Foreskin keratinocyte (primary cell): ENCODE measurements at places on chromosomes 16 and 17. TPM values are rescaled to one million over a fixed set of nuclear protein-coding genes. Genes with fewer than 3 reads are reported as not detected.

- no peak for DNase-seq
These were observed 585 bp downstream of the WRAP53 start for GRCh38 chr17:7688808-7689316.

The MKS1 gene
- total RNA-seq, result 13.2 and 14.2 TPM in 2 replicates

DNA sequence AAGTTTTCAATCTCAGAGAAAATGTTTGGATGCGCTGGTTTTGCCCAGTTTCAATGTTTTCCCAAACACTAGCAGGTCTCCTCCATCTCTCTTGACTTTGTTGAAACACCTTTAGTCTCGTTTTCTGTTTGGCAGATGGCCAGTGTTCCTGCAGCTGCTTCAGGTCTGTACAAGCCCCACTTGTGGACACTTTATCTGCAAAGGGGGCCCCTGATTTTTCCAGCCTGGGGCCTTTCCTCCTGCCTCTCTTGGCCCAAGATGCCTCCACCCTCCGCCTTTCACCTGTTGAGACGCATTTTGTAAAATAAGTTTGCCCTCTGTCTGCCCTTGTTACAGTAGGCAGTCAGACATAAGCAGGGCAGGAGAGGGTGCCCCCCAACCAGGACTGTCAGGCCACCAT lies 21.8 kb upstream of the PRM1 start:
- peak; percentile 34 for DNase-seq

DNA sequence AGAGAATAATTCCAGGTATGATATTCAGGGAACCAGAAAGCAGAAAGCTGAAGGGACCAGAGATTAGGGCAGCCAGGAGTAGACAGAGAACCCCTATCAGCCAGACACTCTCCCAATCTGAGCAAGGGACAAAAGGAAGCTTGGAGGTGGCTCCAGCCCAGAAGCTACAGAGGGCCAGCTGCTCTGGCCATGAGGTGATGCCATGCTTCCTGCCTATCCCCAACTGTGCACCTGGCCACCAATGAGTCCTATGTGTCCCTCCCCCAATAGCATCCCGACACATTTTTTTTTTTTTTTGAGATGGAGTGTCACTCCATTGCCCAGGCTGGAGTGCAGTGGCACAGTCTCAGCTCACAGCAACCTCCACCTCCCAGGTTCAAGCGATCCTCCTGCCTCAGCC lies 30.0 kb downstream of the NSMCE1 start:
- no peak for DNase-seq

The DLG4 gene
- total RNA-seq, result 7.3 and 7.7 TPM in 2 replicates

DNA sequence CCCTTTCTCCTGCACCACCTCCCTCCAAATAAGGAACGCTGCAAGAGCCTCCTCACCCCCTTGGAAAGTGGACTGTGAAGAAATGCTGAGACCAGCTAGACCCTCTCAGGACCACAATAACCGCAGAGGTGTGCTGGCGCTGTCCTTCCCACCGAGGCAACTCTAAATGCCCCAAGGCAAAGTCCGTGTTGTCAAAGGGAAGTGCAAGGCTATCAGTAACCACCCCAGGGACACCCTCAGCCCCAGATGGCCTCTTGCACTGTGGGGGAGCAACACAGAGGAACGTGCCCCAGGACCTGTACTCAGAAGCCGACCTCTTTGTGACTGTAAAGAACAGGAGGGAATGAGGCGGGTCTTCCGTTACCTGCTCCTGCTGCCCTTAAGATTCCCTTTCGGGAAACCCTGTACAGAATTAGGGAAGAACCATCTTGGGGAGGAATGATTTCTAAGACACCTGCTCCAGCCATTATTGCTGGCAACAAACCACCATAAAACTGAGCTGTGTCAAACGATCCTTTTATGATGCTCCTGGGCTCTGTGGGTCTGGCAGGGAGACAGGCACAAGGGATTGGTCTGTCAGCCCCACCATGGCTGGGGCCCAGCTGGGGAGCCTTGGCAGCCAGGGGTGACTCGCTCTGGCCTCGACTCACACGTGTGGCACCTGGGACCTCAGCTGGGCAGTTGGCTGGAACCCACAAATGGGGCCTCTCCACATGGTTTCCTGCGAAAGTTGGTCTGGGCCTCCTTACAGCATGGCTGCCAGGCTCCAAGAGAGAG lies 14.6 kb upstream of the MED9 start:
- no peak for DNase-seq

DNA sequence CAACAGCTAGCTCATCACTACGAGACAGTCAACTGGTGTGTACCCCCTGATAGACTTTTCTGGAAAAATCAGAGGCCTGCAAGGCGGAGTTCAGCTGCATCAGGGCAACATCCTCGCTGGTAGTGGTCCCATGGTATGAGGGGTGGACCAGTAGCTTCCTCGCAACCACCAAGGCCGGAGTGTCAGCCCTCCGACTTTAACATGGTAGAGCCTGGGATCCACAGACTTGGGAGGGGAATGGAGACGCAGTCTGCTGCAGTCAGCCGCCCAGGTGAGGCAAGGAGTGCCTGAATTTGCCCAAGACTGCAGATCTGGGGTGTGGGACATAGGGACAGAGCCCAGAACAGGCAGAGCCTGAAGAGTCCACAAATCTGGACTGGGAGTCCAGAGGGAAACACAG lies 13.4 kb downstream of the ZG16B start:
- no peak for DNase-seq

DNA sequence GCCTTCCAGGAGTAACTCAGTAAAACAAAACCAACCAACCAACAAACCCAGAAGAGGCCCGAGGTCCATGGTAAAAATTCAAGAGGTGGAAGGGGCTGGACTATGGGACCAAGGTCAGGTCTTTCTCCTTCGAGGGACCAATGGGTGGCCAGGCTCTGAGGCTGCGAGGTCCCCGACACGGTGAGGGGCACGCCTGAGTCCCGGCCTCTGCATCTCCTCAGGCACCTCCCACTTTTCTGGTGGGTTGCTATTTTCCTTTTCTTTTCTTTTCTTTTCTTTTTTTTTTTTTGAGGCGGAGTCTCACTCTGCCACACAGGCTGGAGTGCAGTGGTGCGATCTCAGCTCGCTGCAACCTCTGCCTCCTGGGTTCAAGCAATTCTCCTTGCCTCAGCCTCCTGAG lies 18.0 kb downstream of the CD7 start:
- no peak for DNase-seq

GRCh38 chr16:30094541-30095165 lies 1.4 kb downstream of the YPEL3 start:
- DNase-seq, result no peak

GRCh38 chr17:7572588-7573323 lies 6.7 kb upstream of the CD68 start:
- peak; percentile 95 for DNase-seq

- DNase-seq, result peak; percentile 15
These were observed 21.6 kb upstream of the RASL10B start for GRCh38 chr17:35709874-35710273.

DNA sequence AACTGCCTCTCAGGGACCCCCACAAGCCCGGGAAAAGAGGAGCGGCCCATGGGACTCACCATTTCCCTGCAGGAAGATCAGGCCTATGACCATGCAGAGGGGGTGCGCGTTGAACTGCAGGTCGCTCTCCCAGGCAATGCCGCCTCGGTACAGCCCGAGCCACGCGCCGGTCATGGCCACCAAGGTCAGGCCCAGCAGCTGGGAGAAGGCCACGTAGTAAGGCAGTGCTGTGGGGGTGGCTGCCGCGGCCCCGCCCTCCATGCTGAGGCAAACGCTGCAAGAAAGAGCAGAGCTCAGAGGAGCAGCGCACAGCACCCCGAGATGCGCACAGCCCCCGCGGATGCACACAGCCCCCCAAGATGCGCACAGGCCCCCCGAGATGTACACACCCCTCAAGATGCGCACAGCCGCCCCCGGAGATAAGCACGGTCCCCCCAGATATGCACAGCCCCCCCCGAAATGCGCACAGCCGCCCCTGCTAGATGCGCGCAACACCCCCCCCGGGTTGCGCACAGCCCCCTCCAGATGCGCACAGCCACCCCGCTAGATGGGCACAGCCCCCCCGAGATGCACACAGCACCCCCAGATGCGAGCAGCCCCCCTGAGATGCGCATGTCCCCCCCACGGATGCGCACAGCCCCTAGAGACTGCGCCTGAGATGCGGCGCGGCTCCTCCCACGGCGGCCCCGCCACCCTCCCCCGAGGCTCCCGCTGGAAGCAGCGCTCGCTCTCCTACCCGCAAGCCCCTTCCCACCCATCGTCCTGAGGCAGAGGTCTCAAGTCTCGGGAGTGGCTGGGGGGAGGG lies 8.6 kb downstream of the CYB561 start:
- DNase-seq, result no peak

DNA sequence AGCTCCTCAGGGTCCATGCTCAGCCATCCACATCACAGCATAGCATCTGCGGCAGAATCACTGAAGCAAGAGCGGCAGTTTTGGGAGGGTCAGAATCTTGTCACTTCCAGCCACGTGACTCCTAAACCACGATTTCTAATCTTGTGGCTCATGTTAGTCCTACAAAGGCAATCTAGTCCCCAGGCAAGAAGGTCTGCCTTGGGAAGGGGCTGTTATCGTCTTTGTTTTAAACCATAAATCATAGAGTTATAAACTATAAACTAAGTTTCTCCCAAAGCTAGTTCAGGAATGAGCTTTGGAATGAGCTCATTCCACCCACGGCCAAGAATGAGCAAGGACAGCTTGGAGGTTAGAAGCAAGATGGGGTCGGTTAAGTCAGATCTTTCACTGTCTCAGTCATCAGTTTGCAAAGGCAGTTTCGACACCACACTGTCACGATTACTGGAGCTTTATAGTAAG lies 20.8 kb upstream of the DNAH17 start:
- no peak for DNase-seq

GRCh38 chr17:21295036-21295952 lies 10.8 kb downstream of the MAP2K3 start:
- no peak for DNase-seq

The GSE1 gene
- 5.9 and 8.2 TPM in 2 replicates for total RNA-seq

The EXOC3L1 gene
- not detected in 2 replicates for total RNA-seq

- DNase-seq, result no peak
These were observed 460.2 kb downstream of the KIF2B start for GRCh38 chr17:54282886-54283285.

DNA sequence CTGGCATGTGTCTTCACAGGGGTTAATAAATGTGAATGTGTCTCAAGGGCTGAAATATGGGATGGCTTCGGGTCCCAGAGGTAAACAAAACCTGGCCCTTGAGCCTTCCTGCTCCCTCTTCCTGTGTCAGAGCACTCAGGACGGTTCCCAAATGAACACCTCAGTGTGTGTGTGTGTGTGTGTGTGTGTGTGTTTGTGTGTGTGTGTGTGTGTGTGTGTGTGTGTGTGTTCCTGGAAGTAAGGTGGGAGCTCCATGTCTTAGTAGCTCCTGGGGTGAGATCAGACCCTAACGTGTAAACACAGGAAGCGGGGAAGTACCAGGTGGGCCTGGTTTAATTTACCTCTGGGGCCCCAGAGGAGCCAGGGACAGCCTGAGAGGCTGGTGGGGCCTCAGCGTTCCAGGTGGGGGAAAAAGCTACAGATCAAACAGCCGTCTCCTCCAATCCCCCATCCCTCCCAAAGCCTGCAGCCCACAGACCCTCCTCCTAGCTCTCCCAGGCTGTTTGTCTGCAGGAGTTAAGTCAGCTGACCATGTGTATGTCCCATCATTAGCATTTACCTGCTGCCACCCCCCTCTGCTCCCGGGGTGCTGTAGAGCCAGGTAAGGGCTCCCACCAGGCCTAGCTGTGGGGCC lies 6.1 kb downstream of the KIF19 start:
- DNase-seq, result no peak

The RGS11 gene
- not detected in 2 replicates for total RNA-seq

- no peak for DNase-seq
These were observed 7.5 kb downstream of the SLC16A3 start for GRCh38 chr17:82236142-82236971.

DNA sequence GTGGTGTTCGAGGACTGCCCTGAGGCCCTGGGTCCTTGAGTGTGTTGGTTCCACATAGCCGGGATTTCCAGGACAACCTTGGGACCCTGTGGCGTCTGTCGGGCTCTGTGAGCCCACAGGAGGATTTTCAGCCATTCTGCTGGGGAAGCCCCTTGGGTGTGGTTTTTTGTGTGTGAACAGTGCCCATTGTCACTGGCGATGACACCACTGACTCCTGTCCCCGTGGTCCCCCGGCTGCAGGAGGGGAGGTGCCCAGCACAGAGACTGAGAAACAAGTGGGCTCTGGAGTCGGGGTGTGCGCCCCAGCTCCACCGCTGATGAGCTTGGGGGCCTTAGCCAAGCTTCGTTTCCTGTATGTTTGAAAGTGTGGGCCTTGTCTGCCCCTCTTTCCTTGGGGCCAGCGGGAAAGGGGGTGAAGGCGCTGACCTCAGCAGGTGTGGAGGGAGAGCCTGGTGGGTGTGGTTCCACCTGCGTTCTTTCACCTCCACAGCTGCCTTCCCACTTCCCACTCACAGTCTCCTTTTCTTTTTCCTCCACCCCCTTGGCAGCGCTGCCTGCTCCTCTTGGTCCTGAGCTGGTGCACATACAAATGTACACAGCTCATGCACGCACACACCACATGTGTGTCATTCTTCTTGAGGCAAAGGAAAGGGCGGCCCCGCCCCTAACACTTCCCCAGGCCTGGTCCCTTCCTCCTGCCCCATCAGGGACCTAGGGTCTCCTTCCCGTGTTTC lies 16.1 kb downstream of the MGRN1 start:
- no peak for DNase-seq

The TELO2 gene
- 36.4 and 37.9 TPM in 2 replicates for total RNA-seq

DNA sequence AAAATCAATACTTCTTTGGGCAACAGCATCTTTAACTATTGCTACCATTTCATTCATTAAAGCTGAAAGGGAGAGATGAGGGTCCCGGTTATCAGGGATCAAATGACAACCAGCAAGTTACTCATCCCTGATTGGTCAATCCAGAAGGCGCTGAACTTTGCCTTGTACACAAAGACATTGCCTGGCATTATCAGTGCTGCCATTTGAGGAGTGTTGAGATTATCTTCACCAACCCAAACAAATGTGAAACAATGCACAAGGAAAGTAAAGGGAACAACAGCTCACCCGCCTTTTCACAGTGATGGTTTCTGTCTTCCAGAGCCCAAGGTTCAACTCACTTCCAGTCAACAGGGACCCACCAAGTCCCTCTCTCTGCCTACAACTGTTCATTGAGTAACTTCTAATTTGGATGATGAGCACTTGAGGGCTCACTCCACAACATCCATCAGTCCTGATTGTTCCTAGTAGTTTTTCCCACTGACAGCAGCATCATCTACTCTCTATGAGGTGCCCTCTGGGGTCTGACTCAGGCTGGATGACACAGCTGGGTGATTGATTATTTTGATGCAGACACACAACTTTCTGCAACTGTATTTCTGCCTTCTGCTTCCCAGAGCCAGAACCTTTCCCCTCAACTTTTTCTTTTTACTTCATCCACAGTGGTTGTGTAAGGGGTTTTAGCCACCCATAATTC lies 32.0 kb downstream of the LYRM9 start:
- peak; percentile 59 for DNase-seq

GRCh38 chr17:78239489-78239931 lies 8.1 kb downstream of the TMEM235 start:
- DNase-seq, result no peak
